ENCODE measurements at places on chromosomes 16 and 17.
A peak's percentile ranks its signal among the peaks of the same experiment; 100 is the strongest.

DNA sequence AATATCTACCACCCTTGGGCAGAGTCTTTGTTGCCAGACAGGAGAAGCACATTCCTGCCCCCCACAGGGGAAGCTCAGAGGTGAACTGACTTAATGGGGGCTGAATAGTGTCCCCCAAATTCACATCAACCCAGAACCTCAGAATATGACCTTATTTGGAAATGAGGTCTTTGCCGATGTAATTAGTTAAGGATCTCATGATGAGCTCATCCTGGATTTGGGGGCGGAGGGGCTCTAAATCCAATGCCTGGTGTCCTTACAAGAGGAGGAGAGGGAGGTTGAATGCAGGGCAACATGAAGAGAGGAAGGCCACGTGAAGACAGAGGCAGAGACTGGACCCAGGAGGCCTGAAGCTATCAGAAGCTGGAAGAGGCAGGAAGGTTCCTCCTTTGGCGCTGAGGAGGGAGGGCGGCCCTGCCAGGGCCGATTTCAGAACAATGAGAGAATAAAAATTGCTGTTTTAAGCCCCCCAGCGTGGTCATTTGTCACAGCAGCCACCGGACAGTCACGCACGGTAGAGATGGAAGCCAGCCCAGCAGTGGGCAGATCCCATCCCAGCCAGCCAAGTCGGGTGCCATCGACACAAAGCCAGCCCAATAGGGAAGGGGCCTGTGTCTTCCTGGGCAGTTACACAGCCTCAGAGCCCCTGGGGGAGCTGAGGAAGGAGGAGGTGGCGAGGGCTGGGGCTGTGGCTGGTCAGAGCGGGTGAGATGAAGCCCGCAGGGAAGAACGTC, 21.3 kb downstream of the C16orf74 start:
- no peak for DNase-seq

DNA sequence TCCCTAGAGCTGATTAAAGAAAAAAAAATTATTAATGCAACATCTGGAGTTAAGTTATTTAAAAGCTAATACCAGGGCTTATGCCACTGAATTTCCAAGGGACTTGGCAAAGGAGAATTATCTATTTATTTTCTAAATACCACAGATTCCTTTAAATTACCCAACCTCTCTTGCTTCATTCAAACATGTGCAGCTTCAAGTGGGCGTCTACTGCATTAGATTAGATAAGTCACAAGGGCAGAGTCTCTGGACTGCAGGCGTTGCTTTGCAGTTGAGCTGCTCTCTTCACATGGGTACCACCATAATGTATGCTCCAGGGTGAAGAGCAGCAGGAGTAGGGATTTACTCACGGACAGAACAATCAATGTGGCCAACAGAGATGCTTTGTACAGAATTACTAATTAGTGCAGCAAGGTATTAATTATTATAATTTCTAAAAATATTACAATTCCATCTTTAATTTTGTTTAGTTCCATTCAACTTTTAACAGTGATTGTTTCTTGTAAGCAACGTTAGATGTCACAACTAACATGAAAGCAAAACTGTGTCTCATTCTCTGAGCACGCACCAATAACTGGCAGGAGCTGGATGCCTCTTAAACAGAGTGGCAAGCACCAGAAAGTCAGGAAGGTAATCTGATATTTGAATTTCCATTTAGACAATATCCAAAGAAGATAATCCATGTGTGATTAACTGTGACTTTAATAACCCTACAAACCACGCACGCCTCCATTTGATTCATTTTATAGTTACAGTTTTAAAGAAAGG, 214.2 kb downstream of the STX8 start:
- DNase-seq: peak; percentile 20

DNA sequence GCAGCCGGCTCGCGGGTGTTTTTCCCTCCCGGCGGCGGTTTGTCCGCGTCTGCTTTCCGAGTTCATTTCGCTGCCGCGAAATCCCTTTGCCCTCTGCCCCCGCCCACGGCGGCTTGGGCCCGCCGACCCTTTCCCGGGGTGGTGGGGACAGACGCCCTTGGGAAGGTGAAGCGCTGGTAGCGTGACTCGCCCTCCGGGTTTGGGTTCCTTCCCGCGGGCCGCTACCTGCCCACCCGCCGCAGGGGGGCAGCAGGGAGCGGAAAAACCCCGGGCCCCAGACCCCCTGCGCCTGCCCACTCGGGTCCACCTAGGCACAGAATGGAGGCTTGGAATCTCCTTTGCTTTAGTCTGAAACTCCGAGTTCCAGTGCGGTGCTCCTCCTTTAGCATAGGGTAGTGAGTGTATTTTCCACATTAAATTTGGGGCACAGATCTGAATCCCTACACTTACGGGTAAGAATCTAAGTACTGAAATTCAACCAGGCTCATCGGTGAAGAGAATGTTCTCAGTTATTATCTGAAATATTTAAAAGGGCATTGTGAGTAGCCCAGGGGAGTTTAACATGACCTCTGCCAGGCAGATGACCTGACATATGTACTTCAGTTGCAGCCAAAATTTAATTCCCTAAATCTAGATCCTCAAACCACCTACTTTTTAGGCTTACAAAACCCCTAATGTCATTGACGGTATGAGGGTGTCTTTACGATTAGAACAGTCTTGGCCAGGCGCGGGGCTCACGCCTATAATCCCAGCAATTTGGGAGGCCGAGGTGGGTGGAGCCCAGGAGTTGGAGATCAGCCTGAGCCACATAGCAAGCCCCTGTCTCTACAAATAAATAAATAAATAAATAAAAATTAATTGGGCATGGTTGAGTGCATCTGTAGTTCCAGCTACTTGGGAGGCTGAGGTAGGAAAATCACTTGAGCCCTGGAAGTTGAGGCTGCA, 1.0 kb downstream of the NME2 start:
- peak; percentile 63 for DNase-seq

DNA sequence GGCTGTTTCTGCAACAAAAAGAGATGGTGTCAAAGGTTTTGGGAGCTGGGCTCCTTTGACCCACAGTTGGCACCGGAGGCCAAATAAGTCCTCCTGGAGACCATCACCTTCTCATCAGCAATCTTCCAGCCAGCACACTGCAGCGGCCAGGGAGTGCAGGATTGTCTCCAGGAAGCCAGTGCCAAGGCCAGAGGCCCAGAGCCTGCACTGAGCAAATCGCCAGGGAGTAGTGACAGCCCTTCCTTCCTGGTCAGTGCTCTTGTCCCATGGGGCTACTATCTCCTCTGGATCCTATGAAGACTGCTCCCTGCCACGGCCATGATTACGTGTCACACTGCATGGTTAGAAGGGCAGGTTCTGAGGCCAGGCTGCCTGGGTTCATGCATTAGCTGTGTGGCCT, 134.3 kb upstream of the CRHR1 start:
- no peak for DNase-seq

- no peak for DNase-seq
Observed at GRCh38 chr16:72083778-72084404, 9.5 kb downstream of the TXNL4B start.

GRCh38 chr16:68750193-68750695, 13.2 kb downstream of the CDH1 start:
- no peak for DNase-seq

GRCh38 chr17:43832168-43832975, 574 bp downstream of the MPP3 start:
- peak; percentile 84 for DNase-seq

DNA sequence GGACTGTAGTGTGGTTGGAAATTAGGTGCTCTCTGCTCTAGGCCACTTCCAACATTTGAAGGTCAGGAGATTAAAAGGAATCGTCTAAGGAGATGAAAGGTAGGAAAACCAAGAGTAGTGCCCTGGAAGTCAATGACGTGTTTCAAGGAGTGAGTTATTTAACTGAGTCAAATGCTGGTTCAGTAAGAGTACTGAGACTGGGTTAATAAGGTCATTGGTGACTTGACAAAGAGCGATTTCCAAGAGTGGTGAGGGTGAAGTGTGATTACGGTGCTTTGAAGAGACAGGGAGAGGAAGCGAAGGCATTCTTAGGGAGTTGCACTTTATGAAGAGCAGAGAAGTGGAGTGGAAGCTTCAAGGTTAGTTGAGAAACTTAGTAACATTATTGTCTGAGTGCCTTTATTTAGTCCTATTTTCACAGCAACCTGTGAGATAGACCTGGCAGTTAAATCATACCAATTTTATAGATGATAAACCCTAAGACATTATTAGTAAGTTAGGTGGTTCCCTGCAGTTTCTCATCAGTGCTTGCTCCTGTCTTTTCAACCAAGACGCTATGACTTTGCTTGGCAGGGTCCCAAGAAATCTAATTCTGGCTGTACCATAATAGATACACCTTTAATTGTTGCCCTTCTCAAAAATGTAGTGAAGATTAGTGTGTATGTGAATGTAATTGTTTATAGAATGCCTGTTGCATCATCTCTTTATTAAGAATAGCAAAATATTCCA, 5.9 kb downstream of the ZNF207 start:
- DNase-seq: no peak

DNA sequence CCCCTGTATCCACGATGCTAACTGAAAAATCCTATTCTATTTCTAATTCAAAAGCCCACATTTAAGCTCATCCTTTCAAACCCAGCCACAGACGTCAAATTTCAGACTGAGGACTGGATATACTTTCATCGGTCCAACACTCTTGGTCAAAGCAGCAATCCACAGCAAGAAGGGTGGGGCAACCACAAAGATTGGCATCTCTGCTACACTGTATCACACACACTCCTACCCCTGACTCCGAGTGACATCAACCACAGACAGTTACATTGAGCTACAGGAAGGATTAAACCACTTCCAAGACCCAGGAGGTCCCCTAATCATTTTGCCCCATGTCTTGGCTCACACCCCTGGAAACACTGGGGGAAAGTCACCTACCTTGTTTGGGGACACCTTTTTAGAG, 61.3 kb downstream of the GRIN2A start:
- DNase-seq: no peak

DNA sequence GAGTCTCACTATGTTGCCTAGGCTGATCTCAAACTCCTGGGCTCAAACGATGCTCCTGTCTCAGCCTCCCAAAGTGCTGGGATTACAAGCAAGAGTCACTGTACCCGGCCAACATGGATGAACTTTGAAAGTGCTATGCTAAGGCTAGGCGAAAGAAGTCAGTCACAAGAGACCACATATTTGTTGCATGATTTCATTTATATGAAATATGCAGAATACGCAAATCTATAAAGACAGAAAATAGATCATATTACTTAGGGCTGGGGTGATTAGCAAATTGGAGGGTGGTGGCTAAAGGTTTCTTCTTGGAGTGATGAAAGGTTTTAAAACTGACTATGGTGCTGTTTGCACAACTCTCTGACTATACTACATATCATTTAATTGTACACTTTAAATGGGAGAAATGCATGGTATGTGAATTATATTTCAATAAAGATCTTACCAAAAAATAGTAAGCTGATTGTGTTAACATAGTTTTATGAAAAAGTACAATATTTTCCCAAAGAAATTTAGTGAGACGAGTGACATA, 1.2 kb upstream of the FLYWCH1 start:
- DNase-seq: no peak

GRCh38 chr17:1651559-1651844, 1.8 kb upstream of the RILP start:
- DNase-seq: no peak

DNA sequence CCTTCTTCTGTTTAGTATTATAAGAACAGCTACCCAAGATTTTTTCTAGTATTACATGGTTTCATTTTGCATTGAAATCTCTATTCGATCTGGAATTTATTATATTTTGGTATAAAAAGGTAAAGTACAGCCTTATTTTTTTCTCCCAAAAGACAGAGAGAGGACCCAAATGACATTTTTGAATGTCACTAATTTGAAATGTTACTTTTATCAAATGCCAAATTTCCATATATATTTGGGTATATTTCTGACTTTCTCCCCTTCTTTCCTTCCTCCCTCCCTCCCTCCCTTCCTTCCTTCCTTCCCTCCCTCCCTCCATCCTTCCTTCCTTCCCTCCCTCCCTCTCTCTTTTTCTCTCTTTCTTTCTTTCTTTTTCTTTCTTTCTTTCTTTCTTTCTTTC, 6.2 kb upstream of the CHP2 start:
- DNase-seq: no peak

DNA sequence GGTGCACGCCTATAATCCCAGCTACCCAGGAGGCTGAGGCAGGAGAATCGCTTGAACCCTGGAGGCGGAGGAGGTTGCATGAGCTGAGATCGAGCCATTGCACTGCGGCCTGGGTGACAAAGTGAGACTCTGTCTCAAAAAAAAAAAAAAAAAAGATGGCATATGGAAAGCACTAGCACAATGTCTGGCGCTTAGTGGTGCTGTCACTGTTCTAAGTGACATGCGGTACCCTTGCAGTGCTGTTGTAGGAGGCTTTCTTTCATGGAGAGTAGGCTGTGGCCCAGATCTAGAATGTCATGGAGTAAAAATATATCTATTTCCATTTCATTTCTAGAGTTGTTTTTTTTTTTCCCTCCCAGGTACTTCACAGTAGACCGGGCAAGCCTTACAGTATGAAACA, 14.6 kb upstream of the METTL9 start:
- DNase-seq: no peak

GRCh38 chr17:81194941-81195901, 27.5 kb downstream of the CEP131 start:
- DNase-seq: no peak

GRCh38 chr17:1150863-1151600, 28.7 kb downstream of the ABR start:
- DNase-seq: no peak

- no peak for DNase-seq
Observed at GRCh38 chr17:65902831-65903522, 289.0 kb downstream of the CEP112 start.

DNA sequence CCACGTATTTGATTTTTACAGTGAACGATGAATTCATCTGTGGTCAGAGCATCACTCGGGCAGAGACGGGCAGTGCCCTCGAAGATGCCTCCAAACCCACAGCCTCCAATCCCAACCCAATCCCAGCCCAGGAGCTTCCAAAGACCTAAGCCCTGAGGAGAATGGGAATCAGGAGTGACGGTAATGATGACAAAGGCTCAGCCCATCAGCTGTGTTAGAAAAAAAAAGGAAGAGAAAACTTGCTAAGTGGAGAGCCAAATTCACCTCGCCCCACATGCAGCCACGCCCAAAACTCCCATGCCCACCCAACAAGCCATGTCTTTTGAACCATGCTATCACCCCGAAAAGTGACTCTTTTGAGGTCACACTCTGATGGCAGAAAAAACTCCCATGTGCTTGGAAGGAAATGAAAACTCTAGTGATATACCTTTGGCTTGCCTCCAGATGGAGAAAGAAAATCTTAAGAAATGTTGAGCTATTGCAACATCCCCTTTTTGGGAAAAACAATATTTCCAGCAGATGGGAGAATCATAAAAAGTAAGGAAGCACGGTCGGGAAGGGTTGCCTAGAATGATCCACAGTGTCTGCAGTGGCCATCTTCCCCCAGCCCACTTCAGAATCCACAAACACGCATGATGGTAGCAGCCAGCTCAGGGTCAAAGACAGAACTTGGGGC, 37.7 kb downstream of the XYLT1 start:
- DNase-seq: no peak

GRCh38 chr16:79316004-79316458, 284.5 kb downstream of the MAF start:
- DNase-seq: no peak

DNA sequence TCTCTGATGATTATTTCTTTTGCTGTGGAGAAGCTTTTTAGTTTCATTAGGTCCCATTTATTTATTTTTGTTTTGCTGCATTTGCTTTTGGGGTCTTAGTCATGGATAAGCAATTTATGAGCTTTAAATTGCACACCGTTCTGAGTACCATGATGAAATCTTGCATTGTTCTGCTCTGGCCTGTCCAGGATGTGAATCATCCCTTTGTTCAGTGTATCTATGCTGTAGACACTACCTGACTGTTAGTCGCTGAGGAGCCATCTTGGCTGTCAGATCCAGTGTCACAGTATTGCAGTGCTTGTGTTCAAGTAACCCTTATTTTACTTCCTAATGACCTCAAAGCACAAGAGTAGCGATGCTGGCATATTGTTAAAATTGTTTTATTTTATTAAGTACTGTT, 218.0 kb upstream of the CNTNAP4 start:
- no peak for DNase-seq

- no peak for DNase-seq
Observed at GRCh38 chr17:7667656-7668406, 17.1 kb downstream of the ATP1B2 start.
